ENCODE measurements at places on chromosomes 2 and 18.

DNA sequence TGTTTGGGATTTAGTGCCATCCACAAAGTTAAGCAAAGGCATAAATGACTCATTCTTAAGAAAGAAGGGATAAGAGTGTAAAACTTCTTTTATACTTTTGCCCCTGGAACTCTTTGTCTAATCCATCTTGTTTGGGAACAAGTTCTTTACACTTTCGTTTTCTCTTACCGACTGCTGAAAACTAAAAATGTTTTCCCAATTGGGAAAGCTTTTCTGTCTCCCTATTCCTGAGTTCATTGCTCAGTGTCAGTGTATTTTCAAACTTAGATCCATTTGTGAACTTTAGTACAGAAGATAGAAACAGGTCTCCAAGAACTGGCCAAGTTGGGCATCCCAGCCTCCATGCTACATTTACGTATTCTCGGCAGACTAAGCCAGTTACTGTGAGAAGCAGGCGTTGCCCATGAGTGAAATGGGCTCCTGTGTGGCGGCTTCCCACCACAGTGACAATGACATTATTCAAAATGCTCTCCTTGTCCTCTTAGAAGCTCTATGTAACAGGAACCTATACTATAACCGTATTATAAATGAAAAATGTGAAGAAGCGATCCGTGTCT is 51.7 kb downstream of the TGOLN2 start:
- no peak for DNase-seq

DNA sequence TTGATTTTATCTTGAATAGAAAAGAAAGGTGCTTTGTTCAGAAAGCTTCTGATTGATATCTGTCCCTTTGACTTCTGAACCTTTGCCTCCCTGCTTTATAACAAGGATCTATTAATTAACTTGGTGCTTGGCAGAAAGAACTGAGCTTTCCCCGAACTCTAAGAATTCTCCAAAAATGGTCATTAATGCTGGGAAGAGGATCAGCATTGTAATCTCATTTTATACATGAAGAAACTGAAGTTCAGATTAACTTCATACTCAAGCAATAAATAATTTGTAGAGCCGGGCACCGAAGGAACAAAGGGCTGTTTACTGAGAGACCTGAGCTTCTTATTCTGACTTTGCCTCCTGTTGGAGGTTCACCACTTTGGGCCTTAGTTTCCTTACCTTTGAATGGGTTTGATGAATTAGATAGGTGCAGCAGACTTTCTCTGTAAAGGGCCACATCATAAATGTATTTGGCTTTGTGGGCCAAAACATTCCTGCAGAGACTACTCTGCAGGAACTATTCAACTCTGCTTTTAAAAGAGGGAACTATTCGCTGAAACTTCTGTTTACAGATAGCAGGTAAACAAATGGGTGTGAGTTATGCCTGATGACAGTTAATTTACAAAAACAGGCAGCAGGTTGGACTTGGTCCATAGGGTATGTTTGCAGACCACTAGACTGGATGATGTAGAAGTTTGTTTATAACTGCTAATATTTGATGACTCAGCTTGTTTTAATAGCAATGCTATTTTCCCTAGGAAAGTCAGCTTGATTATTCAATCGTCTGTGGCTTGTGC is 272.9 kb downstream of the TGIF1 start:
- DNase-seq = no peak

DNA sequence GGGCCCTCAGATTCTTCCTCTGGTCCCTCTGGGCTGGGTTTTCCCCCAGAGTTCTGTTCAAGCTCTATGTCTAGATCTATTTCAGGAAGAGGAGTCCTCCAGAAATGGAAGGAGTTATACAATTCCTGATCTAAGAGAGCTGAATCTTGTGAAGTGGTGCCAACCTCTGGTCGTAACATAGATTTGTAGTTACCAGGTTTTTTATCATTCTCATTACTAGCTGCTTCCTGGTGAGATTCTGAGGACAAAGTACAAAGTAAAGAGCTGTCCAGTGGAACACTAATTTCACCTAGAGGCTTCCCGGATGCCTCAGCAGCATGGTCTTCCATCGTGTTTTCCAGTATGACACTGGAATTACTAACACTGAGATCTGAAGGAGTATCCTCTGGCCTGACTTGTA is 44.1 kb downstream of the PPP4R1 start:
- no peak for DNase-seq

- DNase-seq = no peak
These were observed 302.7 kb upstream of the ZC3H15 start for GRCh38 chr2:186183406-186183805.

- DNase-seq = peak; percentile 42
These were observed 765 bp upstream of the ING5 start for GRCh38 chr2:241701149-241701398.

DNA sequence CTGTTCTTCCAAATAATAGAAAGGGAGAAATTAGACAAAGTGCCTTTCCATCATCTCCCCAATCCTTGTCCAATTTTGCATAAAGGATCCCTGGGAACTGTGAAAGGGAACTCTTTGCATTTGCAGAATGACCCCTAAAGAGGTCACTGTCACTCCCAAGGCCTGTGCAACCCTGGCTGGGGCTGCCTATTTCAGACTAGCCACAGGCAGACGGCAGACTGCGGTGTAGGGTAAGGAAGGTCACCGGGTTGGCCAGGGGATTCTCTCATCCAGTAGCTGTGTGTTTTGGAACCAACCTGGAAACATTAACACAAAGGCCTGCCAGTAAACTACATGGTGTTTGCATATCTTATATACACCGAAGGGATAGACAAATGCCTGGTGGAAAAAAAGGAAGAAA is 818.7 kb downstream of the BCL11A start:
- DNase-seq = no peak

GRCh38 chr2:88654714-88655113 is 27.4 kb upstream of the EIF2AK3 start:
- peak; percentile 38 for DNase-seq

DNA sequence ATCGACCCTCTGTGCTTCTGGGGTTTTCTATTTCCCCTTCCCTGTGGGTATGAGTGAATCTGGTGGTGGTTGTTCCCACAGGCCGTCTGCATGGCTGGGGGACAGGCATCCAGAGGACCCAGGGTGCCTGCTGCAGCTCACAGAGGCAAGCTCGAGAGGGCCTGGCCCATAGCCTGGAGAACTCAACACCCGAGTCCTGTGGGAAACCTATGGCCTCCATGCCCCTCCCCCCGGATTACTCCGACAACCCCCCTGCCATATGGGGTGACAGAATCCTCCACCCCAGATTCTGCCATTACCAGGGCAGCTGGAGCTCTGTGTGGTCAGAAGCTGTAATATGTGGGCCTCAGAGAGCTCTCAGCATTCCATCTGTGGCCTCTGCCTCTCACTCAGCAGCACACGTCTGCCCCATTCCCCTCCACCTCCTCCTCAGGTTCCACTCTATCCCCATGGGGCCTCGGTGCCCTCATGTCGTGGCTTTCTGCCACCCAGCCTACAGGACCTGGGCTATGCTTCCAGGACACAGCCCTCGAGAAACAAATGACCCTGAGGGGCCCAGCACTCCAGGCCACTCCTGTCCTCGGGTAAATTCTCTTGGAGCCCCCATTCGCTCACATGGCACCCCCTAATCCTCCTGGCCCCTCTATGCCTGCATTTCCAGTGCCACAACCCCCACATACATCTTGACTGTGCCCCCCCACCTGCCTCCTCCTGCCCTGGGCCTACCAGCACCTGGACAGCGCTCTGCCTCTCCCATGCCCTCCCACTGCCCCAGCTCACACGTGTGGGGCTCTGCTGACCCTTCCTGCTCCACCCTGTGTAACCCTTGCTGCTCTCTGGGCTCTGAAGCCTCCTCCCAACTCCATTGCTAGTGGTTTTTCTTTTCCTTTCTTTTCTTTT is 3.6 kb downstream of the MZT2A start:
- DNase-seq = no peak

DNA sequence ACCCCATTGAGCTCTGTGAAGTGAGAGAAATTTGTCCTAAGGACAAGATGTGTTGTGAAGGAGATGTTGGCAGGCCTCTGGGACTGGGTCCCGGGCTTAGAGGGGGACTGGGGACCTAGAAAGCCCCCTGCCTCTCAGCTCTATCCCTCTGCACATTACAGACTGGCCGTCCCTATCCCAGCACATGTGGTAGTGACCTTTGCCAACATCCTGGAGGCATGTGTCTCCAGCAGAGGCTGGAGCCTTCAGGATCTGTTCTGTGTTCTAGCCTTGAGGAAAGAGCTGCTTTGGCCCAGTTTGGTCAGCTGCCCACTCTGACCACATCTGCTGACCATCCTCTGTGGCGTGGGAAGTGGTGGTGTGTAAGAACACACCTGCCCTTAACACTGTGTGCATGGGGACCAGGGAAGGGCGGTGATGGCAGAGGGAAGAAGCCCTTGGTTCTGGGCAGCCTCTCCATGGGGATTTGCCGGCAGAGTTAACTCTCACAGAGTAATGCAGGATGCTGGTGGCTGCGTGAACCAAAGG is 33.4 kb downstream of the NCK2 start:
- DNase-seq = no peak
